CD4-positive, alpha-beta T cell treated with Interleukin-6 at 100 ng/mL for 8 hours (primary cell): ENCODE measurements at places on chromosomes 7 and 10.

DNA sequence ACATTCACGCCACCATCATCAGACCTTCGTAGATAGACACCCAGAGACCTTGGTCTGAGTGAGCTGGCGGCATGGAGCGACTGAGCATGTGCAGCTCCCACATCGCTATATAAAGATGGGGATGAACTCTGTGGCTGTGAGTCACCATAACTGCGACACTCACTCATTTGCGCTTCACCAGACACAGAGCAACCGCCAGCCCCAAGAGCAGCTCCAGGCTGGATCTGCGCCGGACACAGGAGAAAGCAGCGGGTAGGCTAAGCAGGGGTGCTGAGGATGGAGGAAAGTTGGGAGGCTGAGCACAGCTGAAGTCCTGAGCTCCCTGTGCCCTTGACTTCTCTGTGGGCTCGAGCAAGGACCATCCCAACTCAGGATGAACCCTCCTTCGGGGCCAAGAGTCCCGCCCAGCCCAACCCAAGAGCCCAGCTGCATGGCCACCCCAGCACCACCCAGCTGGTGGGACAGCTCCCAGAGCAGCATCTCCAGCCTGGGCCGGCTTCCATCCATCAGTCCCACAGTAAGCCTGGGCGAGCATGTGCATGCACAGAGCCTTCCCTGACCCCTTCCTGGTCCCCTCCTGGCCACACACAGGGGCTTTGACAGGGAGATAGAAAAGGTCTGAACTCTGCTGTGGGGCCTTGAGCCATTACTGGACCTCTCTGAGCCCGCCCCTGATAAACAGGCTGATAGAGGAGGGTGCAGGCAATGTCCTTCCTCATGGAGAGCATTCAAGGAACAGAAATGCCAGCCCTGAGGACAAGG, at the start of gene OPN4:
TSS of gene OPN4 (plus strand) at position 137 of the 762 bp plus-strand sequence. CDS start at position 374, 237 bp downstream.
- no peak for DNase-seq

- DNase-seq: peak; percentile 69
These were observed at the start of gene PCBD1 for GRCh38 chr10:70887804-70888800. PCBD1 (minus strand) TSS chr10:70888565; CDS start chr10:70888533, 32 bp downstream.

DNA sequence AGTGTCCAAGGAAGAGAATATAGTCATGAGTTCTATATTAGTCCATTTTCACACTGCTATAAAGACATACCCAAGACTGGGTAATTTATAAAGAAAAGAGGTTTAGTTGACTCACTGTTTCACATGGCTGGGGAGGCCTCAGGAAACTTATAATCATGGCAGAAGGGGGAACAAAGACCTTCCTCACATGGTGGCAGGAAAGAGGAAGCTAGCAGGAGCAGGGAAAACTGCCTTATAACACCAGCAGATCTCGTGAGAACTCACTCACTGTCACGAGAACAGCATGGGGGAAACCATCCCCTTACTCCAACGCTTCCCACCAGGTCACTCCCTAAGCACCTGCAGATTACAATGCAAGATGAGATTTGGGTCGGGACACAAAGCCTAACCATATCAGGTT, 139.0 kb upstream of the ZNF438 start:
- no peak for DNase-seq

- no peak for DNase-seq
These were observed 7.6 kb downstream of the SAP25 start for GRCh38 chr7:100566018-100566531.

- no peak for DNase-seq
These were observed 11.7 kb downstream of the POLL start for GRCh38 chr10:101576211-101576863.

DNA sequence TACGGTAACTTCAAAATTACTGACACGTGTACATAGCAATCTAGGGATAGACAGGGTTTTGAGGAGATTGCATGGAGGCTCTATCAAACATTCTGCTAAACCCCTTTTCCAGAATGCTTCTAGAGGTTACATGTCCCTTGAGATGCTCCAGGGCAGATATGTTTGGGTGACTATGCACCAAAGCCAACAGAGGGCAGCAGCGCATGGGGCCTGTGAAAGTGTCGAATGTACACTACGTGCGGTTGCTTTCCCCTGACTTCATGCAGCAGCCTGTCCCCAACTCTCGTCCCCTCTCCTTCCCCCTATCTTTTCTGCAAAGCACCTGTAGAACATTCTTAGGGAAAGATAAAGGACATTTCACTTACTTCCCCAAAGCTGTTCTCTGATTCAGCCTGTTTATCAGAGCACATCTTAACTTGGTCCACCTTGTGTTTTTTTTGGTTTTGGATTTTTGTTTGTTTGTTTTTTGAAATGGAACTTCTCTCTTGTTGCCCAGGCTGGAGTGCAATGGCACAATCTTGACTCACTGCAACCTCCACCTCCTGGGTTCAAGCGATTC, 90.2 kb downstream of the UBE3C start:
- peak; percentile 13 for DNase-seq
